Activated naive CD4-positive, alpha-beta T cell (primary cell): ENCODE measurements at places on chromosomes 2 and 18.

GRCh38 chr18:4040391-4041092 is 414.6 kb downstream of the DLGAP1 start:
- DNase-seq = no peak

DNA sequence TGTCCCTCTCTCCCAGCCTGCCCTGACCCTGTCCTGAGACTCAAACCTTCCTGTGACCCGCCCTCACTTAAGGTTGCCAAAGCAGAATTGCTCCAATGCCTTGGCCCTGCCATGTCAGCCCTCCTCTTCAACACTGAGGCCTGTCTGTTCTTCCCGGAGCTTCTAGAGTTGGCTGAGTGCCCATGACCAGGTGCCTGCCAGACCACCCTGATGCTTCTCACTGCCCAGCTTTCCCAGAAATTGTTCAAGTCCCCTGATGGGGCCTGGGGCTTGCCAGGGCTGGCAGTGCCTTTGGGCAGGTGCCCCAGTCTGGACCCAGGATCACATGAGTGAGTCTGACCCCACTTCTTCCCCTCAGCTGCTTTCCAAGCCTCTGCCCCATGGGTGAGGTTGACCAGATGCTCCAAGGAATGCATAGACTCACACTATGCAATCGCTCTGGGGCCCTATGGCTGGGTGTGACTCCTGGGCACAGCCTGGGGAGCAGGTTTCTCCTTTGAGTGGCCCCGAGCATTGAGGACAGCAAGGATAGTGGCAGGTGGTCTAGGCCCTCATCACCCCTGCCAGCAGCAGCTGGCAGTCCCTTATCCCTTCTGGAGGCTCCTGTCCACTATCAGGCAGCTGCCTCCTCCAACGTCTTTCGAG is 3.1 kb upstream of the INPP5D start:
- no peak for DNase-seq

DNA sequence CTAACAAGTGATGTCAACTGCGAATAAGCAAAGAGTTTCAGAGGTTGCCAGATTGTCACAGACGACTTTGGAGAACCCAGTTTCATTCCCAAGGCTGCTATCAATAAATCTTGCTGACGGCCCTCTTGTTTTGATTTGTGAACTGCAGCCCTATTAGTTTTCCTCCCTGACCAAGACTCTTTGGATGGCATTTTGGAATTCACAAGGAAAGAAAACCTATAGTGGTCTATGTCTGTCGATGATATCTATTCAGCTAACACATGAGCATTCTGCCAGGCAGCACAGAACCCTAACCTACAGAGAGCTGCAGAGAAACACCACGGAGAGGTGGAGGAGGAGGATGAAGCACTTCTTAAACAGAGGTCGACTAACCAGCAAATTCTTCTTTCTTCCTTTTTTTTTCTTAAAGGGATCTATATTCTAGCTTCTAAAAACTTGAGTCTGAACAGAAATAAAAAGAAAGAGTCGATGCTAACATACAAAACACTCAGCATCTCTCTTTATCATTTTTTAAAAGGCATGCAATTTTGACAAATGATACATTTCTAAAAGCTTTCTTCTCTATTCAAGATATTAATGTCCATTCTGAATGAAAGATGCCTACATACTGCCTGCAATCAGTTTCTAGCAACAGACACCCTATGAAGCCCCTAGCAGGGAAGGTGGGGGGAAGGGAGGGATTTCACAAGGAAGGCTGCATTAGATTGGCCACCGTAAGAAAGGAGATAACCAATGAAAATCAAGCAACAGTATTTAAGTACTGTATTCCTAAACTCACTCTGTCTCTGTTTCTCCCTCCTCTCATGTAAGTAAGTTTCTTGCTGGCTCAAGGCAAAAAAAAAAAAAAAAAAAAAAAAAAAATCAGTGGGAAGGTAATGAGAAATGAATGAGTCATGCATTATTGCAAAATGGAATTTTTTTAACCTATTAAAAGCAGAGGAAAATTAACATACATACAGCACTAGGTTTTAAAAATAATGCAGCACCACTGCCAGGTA is 83.0 kb upstream of the CHRNA1 start:
- no peak for DNase-seq

- DNase-seq = no peak
Observed at GRCh38 chr2:145088756-145089155, 568.8 kb upstream of the ZEB2 start.

- no peak for DNase-seq
Observed at GRCh38 chr2:238945433-238946150, 97.7 kb downstream of the TWIST2 start.

DNA sequence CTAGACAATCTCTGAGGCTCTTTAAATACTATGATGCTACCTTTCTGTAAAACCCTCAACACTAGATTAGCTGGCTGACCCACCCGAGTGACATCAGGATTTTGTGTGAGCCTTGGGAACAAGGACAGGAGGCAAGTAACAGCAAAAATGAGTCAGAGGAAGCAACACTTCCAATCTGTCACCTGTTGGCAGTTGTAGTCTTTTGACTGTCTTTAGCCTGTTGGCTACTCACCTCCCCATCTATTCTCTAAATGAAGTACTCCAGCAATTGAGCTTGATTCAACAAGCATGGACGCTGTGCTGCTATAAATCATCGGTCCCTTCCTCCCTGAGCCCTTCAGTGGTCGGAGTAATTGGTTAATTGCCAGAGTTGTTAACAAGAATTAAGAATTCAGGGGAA is 898.7 kb downstream of the BCL11A start:
- DNase-seq = no peak

DNA sequence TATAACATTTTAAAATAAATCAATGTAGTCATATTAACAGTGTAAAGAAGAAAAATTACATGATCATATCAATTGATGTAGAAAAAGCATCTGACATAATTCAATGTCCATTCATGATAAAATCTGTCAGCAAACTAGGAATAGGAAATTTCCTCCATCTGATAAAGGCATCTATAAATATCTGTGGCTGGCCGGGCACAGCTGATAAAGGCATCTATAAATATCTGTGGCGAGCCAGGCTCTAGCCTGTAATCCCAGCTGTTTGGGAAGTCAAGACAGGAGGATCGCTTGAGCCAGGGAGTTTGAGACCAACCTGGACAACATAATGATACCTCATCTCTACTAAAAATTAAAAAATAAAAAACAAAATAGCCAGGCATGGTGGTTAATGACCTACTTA is 18.1 kb upstream of the RANBP2 start:
- DNase-seq = no peak

- no peak for DNase-seq
Observed at GRCh38 chr2:68425503-68425902, 41.6 kb downstream of the FBXO48 start.

DNA sequence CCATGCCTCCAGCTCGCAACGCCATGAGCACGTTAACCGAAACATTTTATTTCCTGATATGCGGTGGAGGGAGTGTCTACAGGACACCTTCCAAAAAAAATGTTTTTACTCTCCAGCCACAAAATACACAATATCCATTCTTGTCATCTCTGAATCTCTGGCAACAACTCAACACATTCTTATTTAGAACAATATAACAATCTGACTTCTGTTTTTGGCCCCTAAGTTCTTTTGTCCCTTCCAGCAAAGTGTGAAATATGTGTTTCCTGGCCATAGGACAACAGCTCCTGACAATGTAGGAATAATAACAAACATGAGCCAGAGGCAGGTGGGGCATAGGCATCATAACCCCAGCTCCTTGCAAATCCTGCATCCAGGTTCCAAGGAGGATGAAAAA is 163.0 kb downstream of the DDX1 start:
- DNase-seq = no peak
